Muscle of back (tissue), 13 donors: ENCODE measurements at places on chromosomes 2 and 18. TPM values are rescaled to one million over a fixed set of nuclear protein-coding genes. Genes with fewer than 3 reads are reported as not detected.

DNA sequence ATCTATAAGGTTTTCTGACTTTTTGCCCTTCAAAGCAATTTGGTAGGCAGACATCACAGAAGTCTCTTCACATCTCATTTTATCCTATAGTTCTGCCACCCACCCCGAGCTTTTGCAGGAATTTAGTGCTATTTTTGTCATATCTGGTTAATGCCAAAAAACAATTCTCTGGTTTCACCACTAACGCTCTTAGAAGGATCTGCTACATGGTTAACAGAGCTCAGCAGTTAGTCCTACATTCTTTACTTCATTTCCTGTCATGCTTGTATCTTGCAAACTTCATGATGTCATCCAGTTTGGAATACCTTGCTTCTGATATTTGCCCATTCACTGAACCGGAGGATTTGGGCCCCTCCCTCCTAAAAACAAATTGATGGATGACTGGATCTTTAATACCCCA, 116.8 kb upstream of the SERPINE2 start:
- no peak for DNase-seq

DNA sequence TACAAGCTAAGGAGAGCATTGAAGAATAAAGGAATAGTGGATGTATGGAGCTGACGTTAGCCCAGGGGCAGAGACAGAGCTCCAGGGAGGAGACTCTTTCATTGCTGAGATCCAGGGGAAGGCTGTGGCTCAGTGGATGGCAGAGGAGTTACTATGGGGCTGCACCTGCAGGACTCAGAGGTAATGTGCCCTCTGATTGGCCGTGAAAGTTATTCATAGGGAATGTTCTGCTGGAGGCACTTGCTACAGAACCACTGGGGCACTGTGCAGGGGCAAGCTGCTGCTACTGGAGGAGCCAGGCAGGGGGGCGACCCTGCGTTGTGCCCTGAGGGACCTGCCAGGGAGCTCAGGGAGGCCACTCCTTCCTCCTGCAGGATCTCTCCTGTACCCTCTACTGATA, 199.2 kb downstream of the PTPRM start:
- no peak for DNase-seq

DNA sequence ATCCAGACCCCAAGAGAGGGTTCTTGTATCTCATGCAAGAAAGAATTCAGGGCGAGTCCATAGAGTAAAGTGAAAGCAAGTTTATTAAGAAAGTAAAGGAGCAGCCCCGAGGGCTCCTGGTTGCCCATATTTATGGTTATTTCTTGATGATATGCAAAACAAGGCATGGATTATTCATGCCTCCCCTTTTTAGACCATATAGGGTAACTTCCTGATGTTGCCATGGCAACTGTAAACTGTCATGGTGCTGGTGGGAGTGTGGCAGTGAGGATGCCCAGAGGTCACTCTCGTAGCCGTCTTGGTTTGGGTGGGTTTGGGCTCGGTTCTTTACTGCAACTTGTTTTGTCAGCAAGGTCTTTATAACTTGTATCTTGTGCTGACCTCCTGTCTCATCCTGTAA, 750.2 kb upstream of the FANCL start:
- no peak for DNase-seq

DNA sequence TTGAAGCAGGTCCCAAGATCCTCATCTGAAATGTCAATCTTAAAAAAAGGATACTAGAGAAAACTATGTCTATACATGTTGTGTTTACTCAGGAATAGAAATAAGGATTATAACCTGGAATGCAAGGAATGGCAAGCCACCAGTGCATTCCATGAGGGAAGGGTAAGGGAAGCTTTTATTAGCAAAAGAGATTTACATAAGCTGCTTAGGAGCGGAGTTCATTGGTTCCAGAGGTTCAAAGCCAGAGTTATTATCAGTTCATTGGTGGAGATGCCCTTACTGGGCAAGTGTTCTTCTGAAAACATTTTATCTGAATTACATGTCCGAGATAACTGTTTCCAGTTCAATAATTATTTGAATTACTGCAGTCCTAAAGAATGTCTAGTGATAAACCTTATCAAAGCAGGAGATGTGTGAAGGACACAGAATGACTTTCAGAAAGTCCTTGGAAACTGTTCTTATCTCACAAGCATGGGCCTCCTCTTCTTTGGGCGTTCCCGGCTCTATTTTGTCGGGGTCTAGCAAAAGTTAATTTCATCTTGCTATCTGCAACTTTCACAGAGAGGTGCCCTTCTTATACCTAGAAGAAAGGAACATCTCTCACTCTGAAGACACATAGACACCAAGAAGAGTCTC, 23.5 kb downstream of the COMMD1 start:
- DNase-seq, result no peak

GRCh38 chr18:48030616-48031480, 100.4 kb upstream of the SMAD2 start:
- DNase-seq, result peak; percentile 55

GRCh38 chr18:44793685-44794084, 113.0 kb downstream of the SETBP1 start:
- no peak for DNase-seq

DNA sequence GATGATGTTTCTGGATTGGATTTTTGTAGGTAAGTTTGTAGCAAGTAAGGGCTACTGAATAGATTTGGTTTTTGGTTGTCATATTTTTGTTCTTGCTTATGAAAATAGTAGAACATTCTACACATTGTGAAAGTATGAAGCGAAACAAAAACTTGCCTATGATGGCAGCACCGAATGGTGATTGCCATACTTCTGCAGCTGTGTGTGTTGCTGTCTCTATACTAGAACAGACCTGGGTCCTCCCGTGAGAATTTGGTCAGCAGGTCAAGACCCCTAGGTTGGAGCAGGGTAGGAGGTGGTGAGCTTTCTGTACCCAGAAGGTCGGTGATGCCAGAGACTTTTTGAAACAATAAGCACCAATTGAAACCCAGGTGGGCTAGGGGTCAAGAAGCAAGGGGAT, 322.6 kb downstream of the PRKCE start:
- no peak for DNase-seq

GRCh38 chr2:159922563-159922962, 124.6 kb upstream of the CD302 start:
- no peak for DNase-seq

Gene ALLC
- polyA plus RNA-seq, result not detected

DNA sequence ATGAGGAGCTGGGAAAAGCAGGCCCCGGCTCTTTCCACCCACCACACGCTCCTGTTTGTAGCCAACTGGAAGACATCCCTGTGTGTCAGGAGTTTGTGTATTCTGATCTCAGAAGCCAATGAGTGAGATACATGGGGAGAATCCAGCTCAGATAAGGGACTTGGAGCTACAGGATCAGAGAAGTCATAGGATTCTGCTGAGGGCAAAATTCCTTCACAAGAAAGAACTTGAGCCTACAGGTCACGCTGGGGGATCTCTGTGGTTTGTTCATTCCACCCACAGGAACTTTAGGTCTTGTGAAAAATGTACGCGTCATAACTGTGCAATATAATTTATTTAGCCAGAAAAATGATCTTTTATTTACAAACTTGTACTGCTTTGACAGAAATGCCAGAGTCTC, 80.1 kb upstream of the SMIM21 start:
- no peak for DNase-seq

DNA sequence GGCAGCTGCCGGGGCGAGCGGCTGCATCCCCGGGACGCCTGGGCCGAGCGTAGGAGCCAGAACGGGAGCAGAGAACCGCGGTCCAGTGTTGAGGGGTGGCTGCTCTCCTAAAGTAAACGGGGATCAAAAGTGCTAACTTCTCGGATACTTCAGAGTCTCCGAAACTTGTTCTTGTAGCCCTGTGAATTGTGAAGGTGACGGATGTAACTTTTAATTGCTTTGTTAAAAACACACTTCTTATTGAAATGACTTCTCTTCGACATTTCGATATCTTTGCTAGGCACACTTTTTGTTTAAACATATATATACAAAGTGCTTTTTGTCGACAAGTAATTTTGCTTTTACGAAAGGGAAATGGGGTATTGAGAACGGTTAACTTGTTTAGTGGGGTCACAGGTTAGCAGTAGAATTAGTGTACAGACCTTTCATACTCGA, 540 bp downstream of the ATP9B start:
- DNase-seq, result no peak

Gene HNMT
- polyA plus RNA-seq, result 22.5 TPM

Gene CRYGC
- not detected for polyA plus RNA-seq

DNA sequence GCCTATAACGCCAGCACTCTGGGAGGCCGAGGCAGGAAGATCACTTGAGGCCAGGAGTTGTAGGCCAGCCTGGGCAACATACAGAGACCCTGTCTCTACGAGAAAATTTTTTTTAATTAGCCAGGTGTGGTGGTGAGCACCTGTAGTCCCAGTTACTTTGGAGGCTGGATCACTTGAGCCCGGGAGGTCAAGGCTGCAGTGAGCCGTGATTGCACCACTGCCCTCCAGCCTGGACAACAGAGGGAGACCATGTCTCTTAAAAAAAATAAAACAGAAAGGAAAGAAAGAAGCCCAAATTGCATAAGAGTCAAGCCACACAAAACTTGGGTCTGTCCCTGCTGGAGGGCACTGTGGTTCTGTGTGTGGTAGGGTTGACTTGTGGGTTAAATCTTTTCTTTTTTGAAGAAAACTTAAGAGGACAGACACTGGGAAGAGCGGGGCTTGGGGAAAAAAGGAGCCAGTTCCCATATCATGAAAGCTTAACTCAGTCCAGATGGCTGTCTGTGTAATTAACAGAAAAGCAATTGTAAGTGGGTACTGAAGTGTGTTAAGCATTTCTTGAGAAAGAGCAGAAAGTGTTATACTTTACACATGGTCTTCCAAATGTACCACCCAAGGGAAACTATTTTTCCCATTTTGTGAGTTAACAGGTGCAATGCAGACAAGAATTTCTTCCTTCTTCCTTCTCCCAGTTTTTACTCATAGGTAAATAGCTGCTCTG, 115.1 kb downstream of the ALPK2 start:
- no peak for DNase-seq

Gene PARD3B
- 6.8 TPM for polyA plus RNA-seq

DNA sequence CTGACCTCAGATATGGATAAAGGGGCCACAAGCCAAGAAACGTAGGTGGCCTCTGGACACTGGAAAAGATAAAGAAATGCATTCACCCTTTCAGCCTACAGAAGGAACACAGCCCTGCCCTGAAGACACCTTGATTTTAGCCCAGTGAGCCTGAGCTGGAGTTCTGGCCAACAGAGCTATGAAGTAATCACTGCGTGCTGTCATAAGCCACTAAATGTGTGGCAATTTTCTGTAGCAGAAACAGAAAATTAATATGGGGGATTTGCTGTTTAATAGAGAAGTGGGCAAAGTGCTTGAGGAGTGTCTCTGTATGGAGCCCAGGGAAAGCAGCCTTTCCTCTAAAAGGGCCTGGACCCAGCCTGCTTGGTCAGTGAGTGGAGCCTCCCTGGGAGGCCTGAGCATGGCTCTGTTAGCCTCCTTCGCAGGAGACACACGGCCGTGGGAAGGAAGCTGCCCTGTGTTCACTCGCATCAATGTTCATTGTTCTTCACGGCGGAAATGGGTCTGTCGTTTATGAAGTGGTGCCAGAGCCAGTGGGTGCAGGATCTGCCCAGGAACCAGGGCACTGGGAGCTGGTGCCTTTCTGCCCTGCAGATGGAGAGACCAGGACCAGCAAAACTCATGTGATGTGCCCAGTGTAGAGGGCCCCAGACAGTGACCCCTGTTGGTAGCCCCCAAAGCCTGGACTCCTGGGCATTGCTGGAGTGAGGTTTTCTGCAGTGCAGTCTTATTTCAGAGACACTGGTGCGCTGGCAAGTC, 268.9 kb downstream of the NDUFA10 start:
- DNase-seq, result no peak

- DNase-seq, result no peak
These were observed 35.3 kb downstream of the MYO5B start for GRCh38 chr18:50159654-50160046.

GRCh38 chr2:161416708-161417437, 776 bp downstream of the TBR1 start:
- peak; percentile 44 for DNase-seq

- DNase-seq, result no peak
These were observed 263.6 kb downstream of the SS18 start for GRCh38 chr18:25826823-25827222.

Gene SLC30A3
- polyA plus RNA-seq, result 0.87 TPM

- DNase-seq, result no peak
These were observed 1321.9 kb upstream of the CHAC2 start for GRCh38 chr2:52445686-52446085.

GRCh38 chr2:174336501-174337336, 2.0 kb downstream of the SP9 start:
- DNase-seq, result no peak

DNA sequence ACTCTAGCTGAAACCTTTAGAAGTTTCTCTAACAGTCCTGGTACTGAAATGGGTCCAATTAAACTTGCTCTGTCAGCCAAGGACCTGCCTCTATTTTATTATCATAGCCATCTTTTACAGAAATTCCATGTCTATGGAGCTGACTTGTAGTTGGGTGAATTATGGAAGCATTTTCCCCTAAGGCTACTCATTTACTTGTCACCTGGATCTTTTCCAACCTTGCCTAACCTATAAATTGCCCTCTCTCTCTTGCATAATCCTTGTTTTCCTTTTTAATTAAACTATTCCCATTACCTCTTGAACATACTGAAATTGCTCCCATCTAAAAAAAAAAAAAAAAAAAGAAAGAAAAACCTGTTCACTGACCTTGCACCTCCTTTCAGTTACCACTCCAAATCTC, 74.6 kb upstream of the DOK6 start:
- no peak for DNase-seq

Gene RUFY4
- polyA plus RNA-seq, result not detected

DNA sequence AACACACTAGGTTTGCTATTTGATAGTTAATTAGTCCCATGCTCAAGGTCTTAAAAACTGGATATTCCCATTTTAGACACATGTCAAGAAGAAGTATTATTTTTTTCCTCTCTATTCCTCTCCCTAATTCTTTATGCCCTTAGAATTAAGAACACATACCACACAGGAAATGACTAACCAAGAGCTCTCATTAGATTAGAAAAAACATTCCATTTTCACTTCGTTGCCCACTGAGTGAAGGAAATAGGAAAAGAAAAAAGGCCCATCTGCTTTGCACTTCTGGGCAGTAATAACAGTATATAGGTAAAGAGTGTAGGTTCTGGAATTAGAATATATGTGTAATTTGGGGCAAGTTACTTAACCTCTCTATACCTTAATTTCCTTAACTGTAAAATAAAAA, 26.9 kb downstream of the ACADL start:
- DNase-seq, result no peak

DNA sequence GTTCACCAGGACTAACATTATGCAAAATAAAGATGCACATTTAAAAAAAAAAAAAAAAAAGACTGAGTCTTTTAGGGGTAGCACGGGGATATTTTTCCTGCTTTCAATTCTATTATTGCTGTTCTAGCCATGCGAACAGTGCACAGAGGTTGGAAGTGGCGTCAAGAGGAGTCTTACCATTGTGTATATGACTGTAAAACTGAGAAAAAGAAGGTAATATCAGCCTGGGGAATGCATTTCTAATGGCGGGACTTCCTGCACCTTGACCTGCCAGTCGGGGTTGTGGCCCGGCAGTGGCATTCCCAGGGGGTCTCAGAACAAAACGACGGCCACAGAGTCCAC, 48.5 kb upstream of the ATP6V1B1 start:
- DNase-seq, result no peak

Gene DSG1
- not detected for polyA plus RNA-seq
